Ureter (tissue), 1 donor: ENCODE measurements at places on chromosomes 5 and 9. TPM values are rescaled to one million over a fixed set of nuclear protein-coding genes. Genes with fewer than 3 reads are reported as not detected.
A peak's percentile ranks its signal among the peaks of the same experiment; 100 is the strongest.

Gene INSYN2B
- total RNA-seq = not detected

Gene CD72
- 2.0 TPM for total RNA-seq

Gene CDKN2A
- total RNA-seq = 1.7 TPM

Gene SLC6A18
- total RNA-seq = not detected

Gene PCDH1
- 127 TPM for total RNA-seq

DNA sequence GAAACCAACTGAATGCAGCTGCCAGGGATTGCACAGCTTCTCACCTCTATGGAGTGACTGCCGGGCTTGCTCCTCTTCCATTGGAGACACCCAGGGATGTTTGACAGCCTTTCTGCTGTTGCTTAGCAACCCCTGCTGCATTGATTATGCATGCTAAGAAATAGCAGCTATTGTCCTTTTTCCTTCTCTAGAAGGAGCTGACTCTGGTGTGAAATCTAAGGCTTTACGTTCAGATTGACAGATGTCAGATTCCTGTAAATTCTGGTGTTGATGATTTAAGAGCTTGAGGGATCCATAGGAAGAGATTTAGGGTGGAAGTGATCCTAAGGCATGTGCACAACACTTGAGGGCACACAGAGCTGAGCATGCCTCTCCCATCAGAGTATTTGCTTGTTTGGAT, 267.7 kb downstream of the NTRK2 start:
- DNase-seq = no peak

DNA sequence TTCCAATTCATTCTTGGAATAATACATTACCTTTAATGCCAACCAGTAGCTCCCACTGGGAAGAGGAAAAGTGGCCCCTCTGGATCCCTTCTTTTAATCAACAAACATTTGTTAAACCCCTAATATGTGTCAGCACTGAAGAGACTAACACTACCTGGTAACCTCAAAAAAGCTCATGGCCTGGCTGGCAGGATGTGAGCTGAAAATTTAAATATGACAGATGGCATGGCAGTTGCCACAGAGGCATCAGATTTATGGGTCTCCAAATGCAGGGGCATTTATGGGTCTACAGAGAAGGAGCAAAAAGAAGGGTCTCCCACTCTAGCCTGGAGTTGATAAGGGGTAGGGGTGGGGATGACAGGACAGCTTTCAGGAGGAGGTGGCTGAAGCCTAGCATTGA, 12.5 kb downstream of the DNAH5 start:
- DNase-seq = no peak

- no peak for DNase-seq
These were observed 117.7 kb downstream of the STARD4 start for GRCh38 chr5:111394586-111394985.

- no peak for DNase-seq
These were observed 16.1 kb upstream of the FAM174A start for GRCh38 chr5:100519075-100519474.

- DNase-seq = no peak
These were observed 967 bp downstream of the ANKRD31 start for GRCh38 chr5:75235711-75236110.

- DNase-seq = peak; percentile 76
These were observed at the start of gene ENTREP1 for GRCh38 chr9:69324549-69325401. ENTREP1 (plus strand) TSS chr9:69325215; CDS start chr9:69325310, 95 bp downstream.

DNA sequence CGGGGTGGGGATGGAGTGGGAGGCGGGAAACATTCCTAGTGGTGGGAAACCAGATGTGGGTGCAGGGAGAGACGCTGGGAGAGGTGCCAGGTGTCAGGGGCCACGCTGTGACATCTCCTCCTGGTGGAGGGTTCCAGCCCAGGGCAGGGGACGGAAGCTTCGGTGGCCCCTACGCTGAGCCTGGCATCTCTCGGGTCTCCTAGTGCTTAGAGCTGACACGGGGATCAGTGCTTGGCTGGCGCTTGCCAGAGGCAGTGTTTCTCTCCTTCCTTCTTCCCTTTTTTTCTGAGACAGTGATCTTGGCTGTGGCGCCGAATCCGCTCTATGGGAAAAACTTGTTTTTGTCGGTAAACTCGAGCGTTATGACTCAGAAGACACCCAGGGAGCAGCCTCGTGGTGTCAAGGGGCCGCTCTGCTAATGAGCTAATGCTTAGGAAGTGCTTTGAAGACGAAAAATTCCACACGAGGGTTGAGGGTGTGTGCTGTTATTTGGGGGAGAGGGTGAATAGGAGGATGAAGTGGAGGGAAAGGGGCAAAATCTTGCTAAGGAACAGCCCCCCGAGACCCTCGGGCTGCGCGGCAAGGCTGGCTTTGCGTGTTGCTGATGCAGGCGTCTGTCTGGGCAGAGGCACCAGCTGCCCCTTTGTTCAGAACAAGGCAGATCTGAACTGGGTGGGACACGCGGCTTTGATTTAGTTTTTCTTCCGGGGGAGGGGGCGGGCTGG, 20.4 kb upstream of the IER5L start:
- peak; percentile 51 for DNase-seq

GRCh38 chr5:55934115-55934613, 60.6 kb downstream of the IL6ST start:
- no peak for DNase-seq
